ENCODE measurements at places on chromosomes 3 and 15.
A peak's percentile ranks its signal among the peaks of the same experiment; 100 is the strongest.

- no peak for DNase-seq
These were observed 5.0 kb upstream of the CDV3 start for GRCh38 chr3:133568294-133569014.

GRCh38 chr15:76398317-76399104 lies 61.9 kb downstream of the ISL2 start:
- DNase-seq = no peak

DNA sequence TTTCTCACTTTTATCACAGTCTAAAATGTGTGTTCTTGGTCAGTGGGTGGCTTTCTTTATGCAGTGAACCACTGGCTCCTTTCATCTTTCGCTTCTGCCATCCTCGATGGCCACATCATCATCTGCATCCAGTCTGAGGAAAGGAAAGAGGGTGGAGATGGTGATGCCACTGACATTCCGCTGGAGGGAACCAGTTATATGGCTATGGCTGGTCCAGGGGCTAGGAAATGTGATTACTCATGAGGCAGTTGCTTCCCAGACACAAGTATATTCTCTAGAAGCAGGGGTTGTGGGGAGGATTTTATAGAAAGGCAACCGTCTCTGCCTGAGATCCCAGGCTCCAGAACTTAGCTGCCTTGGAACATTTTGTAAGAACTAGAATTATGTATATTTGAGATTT lies 246.7 kb upstream of the AZI2 start:
- no peak for DNase-seq

- no peak for DNase-seq
These were observed 5.6 kb downstream of the KIF7 start for GRCh38 chr15:89649716-89650115.

- DNase-seq = no peak
These were observed 4.6 kb upstream of the TRA2B start for GRCh38 chr3:185942396-185942795.

DNA sequence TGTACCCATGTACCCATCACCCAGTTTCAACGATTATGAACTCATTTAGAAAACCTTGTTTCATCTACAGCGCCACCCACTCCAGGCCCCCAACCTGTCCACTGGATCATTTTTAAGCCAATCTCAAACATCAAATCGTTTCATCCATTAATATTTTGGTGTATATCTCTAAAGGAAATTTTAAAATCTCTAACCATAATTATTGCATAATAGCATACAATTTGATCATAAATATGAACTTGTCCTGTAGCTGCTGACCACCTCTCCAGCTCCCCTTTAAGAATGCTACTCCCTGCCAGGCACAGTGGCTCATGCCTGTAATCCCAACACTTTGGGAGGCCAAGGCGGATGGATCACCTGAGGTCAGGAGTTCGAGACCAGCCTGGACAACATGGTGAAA lies 2.8 kb upstream of the C3orf70 start:
- no peak for DNase-seq

- DNase-seq = no peak
These were observed 30.9 kb upstream of the TLE3 start for GRCh38 chr15:70128414-70129140.

GRCh38 chr3:45506751-45507391 lies 87.7 kb upstream of the LIMD1 start:
- DNase-seq = no peak

DNA sequence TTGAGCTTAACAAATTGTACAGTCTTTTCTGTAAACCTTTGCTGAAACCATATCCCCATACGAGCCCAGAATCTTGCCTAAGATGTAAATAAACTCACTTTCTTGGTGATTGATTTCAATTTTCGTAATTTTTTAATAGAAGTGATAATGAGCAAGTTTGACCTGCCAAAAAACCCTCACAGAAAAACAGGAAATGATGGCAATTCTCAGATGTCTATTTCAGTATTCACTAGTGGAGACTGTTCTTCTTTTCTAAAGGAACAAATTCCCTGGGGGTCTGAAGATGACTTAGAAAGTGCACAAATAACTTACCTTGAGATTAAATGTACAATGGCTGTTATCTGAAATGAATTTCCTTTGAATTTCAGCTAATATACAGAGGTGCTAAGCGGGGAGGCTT lies 116.5 kb upstream of the CMC1 start:
- DNase-seq = no peak

DNA sequence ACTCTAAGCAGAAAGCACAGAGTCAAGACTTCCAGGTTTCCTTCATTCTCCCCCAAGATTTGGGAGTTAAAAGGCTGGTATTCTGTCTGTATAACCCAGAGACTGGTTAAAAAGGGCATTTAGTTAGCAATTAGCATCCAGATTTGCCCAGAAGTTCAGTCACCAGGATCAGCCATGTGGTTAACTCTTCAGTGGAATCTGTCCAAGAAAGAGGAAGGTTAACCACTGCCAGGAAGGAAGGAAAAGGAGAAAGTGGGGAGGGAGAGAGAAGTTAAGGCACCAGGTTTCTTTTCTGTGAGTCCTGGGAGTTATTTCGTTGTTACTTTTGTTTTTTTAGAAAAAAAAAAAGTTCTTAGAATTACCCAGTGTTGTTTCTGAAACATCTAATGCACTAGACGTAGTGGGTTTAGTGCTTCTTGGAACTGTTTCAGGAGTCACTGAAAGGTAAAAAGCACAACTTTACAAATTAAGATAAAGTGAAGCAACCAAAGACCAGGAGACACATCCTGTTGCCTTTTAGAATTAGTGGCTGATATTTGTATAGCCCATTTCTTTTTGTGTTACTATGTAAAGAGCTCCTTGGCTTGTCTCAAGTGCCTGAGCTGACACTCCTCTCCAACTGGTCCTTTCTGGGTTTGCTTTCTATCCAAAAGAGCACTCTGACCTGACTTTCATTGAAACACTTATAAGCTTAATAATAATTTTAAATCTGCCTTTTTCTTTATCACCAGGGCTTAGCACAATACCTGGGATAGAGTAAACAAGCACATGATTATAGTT lies 128.6 kb downstream of the ABI3BP start:
- DNase-seq = no peak

GRCh38 chr3:197023241-197023997 lies 6.2 kb downstream of the MELTF start:
- DNase-seq = no peak

DNA sequence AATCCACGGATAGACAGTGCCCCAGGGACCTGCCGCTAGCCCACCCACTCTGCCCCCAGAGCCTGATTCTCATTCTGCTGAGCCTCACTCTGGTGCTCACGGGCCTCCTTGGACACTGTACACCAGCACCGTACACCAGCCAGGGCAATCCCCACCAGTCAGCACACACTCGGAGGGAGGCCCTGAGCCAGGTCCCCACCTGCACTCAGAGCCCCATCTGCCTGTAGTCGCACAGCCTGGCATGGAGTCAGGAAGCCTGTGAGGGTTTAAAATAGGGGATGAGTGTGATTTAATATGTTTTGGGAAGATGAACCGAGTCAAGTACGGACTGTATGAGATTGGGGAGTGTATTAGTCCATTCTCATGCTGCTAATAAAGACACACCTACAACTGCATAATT lies 223.0 kb downstream of the SLCO3A1 start:
- DNase-seq = no peak

DNA sequence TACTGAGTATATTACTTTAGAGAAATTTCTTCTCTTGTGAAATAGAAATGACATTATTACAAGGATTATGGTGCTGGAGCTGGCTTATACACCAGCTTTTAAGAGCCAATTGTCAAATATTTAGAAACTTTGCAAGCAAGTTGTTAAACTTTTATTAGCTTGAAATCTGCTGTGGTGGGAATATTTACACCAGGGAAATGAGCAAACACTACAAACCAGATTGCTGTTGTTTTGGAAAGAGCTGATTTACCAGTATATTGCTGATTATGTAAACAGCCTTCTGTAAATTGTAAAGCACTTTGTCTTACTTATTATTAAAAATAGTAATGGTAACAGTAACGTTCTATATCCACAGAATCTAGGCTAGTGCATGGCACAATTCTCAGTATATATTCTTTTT lies 61.5 kb downstream of the MAP3K13 start:
- DNase-seq = no peak

DNA sequence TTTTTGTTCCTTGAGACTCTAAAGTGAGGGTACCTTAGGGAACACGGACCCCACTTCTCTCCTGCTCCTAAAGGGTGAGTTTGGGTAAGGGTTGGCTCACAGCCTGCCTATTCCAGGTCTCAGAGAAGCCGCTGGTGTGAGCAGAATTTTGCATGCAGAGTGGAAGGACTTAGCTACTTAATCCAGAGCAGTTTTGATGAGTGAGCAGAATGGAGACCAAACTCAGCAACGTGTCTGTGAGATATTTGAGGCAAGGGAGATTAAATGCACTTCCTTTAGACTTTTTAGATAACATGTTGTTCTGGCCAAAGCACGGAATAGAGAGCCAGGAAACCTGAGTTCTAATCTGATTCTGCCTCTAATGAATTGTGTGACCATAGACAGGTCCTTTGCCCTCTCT lies 5.1 kb downstream of the SLC24A1 start:
- no peak for DNase-seq

DNA sequence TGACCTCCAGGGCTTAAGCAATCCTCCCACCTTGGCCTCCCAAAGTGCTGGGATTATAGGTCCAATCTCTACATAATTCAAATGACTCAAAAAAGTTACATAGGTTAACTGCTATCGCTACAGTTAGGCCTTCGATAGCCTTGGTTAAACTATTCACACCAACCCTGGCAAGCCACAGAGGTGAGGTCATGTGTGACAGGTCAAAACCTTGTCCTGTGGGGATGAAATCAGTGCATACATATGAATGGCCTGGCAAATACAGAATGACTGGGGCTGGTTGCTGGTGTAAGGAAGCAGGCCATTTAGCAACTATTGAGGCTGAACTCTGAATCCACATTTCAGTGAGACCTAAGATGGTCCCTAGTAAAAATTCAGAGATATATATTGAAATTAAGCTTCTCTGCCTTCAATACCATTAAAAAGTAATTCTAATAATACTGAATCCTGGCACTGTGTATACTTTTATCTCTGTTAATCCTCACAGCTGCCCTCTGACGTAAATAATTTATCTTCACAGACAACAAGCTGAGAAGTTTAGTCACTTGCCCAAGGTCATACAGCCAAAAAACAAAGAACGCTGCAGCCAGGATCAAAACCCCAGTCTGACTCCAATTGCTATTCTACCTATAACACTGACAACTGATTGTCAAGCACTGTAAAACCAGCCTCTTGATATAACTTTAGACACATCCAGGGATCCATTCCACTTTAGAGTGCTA lies 35.3 kb downstream of the MKRN2 start:
- no peak for DNase-seq

DNA sequence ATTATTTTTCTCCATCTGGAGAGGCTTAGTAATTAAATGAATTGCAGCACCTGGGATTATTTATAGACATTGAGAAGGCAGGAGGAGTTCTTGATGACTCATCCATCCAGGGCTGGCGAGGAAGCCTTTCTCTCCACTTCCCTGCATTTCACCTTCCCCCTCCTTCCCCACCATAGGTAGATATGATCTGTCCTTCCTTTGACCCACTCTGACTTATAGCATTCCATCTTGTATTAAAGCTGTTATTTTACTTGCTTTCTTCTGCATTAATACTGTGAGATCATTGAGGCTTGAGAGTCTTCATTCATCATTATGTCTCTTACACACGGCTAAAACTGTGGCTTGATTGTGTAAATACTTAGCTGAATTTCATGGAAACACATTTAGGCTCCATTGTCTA lies 288.8 kb downstream of the FEZF2 start:
- DNase-seq = no peak

DNA sequence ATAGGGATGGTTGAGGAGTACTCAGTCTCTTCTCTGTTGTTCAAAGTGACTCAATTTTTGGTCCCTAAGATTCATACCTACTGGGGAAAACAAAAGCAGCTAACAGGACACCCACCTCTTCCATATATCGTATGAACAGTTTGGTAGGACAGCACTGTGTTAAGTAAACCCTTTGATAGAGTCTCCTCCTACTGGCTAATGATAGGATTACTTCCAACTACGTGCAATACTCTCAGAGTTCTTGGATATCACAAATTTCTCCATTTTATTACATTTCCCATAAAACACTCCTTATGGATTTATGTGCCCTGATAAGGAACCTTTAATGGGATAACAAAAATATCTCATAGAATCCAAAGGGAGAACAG lies 200.2 kb upstream of the GOLGA6L4 start:
- no peak for DNase-seq

DNA sequence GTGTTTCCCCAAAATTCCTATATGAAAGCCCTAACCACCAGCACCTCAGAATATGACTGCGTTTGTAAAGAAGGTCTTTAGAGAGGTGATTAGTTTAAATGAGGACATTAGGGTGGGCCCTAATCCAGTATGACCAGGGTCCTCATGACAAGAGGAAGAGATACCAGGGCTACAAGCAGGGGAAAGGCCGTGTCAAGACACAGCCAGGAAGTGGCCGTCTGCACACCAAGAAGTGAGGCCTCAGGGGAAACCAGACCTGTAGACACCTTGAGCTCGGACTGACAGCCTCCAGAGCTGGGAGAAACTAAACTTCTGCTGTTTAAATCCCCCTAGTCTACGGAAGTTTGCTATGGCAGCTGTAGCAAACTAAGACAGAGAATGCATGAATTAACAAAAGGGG lies 14.2 kb downstream of the KIF7 start:
- DNase-seq = no peak

DNA sequence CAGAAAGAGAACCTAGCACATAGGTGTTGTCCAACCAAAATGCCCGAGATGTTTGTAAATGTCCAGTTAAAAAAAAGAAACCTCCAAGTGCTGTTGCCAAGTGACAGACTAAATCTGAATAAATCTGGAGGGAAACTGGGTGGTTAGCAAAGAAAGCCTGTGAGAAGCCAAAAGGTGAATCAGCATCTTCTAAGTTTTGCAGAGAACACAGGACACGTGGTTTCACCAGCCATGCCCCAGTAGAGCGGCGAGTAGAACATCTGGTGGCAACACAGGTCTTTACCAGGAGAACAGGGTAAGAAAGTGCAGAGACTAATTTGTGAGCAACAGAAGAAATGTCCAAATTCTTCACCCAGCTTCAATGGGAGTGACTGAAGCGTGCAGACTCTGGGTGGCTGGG lies 986.0 kb downstream of the ROBO2 start:
- no peak for DNase-seq

GRCh38 chr15:61013146-61013545 lies 216.0 kb downstream of the RORA start:
- no peak for DNase-seq

- DNase-seq = peak; percentile 4
These were observed 24.3 kb downstream of the MTHFS start for GRCh38 chr15:79872358-79873017.

DNA sequence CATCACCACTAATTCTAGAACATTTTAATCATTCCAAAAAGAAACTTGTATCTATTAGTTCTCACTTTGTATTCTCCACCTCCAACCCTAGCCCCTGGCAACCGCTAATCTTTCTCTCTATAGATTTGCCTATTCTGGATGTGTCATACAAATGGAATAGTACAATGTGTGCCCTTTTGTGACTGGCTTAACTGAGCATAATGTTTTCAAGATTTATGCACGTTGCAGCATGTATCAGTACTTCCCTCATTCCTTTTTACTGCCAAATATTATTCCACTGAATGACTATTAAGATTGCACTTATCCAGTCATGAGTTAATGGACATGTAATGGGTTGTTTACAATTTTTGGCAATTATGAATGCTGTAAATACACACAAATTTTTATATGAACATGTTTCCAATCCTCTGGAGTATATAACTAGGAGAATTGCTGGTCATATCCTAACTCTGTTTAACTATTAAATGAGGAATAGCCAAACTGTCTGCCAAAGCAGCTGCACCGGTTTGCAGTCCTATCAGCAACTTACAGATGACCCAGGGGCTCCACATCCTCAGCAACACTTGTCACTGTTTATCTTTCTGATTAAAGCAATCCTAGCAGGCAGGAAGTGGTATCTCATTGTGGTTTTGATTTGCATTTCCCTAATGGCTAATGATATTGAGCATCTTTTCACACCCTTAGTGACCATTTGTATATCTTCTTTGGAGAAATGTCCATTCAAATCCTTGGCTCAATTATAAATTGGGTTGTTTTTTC lies 42.9 kb downstream of the DCUN1D1 start:
- DNase-seq = no peak
